Lower leg skin (tissue), 4 donors: ENCODE measurements at places on chromosomes 12 and 14. TPM values are rescaled to one million over a fixed set of nuclear protein-coding genes. Genes with fewer than 3 reads are reported as not detected.

PRICKLE1 gene
- total RNA-seq: 39.8 TPM

FOXM1 gene
- 1.9 TPM for total RNA-seq

KRT6A gene
- 84.0 TPM for total RNA-seq

TRMT5 gene
- 13.9 TPM for total RNA-seq

C2CD5 gene
- total RNA-seq: 19.3 TPM

C12orf42 gene
- not detected for total RNA-seq

SCNN1A gene
- total RNA-seq: 119 TPM

ABCD2 gene
- 0.08 TPM for total RNA-seq

- no peak for DNase-seq
Measured at GRCh38 chr14:88790501-88791251, 2.1 kb downstream of the EML5 start.

DNA sequence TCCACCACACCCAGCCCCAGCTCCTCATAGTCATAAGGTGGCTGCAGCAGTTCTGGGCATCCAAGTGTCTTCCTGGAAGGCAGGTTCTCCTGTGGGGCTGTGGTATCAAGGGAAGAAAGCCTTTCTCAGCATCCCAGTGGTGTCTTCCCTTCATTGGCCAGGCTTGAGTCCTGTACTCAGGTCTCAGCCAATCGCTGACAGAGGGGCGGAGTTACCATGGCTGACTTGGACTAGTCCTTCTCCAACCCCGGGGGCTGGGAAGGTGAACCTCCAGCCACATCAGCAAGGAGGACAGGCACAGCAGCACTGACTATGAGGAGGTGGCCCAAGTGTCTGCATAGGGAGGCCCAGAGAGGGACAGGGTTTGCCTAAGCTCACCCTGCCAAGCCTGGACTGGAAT lies 64.0 kb upstream of the SLC24A4 start:
- no peak for DNase-seq

- no peak for DNase-seq
Measured at GRCh38 chr14:45028107-45028626, 55.7 kb upstream of the PRPF39 start.

DNA sequence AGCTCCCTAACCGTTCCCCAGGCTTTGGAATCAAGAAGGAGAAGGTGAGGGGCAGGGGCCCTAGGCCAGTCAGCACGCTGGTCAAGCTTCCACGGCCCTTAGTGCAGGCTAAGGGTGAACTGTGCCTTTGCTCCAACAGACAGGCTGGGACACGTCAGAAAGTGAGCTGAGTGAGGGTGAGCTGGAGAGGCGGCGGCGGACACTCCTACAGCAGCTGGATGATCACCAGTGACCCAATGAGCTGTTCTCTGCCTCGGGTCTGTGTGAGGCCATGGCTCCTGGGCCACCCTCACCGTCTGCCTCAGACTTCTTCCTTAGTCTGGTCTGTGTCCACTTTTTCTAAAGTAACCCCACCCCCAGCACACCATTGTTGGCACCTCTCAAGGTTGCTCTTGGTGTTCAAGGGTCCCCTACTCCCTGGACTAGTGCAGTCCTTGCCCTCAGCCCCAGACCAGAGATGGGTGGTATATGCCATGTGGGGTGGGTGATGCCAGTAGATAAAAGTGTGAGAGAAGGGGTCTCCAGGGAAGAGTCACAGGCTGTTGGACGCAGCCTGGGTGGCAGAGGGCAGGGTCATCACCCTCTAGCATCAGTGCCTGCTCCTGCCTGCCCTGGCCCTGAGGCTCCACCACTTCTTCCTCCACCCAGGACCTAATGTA lies 20.7 kb downstream of the PRPF40B start:
- DNase-seq: no peak

- DNase-seq: no peak
Measured at GRCh38 chr14:104676694-104677511, 12.5 kb upstream of the INF2 start.

GRCh38 chr12:40117818-40118217 lies 11.9 kb upstream of the SLC2A13 start:
- DNase-seq: no peak

DNA sequence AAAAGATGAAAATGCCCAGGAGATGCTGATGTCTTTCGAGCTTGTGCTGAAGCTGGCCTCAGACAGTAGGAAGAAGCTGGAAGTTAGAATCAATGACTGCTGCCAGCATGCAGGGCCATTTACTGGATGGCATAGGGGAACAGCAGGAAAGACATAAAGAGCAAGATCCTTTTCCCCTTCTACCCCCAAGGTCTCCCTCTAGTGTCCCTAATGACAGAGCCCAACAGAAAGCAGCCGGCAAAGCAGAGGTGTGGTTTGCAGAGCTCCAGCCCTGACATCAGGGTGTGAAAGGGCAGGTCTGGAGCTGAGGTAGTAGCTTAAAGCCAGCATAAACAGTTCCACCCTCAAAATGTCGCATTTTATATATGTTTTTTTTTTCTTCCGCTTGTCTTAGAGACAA lies 1560.7 kb upstream of the TMEM132C start:
- no peak for DNase-seq

- DNase-seq: no peak
Measured at GRCh38 chr12:51672334-51672733, 81.3 kb downstream of the SCN8A start.

DNA sequence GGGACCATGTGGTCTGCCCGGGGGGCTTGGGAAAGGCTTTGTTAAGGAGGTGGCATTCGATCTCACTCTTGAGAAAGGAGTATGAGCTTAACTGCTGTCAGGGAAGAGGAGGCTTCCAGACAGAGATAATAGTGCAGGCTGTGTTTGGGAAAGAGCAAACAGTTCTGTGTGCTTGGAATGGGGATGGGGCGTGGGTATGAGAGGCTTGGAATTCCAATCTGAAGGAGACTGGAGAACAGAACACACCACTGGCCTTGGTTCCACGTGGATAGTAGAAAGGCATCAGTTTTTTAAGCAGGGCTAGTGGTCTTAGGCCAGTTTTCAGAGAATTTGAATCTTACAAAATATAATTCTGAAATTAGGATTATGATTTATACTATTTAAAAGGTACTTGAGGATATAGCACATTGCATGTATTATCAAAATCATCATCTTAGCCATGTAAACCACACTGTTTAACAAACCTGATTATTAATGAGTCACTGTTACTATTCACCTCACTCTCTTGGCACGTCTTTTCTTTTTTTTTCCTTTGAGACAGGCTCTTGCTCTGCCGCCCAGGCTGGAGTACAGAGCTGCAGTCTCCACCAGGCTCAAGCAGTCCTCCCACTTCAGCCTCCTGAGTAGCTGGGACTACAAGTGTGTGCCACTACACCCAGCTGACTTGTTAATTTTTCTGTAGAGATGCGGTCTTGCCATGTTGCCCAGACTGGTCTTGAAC lies 38.5 kb upstream of the KCNK13 start:
- no peak for DNase-seq

DNA sequence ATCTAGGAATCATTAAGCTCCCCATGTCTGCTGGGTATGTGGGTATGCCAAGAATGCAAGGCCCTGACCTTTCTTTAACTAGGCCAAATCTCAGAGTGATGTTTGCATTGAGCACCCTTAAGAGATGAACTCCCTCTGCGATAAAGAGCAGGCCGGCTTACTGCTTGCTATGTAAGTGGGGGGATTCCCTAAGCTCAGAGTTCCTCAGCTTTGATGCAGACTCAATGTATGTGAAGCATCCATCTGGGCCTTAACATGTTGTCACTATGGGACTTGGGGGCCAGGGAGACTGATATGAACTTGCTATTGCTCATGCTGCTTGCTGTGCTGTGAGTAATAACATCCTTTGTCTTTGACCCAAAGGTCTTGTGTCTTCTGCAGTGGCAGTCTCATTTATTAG lies 149.7 kb downstream of the C12orf75 start:
- no peak for DNase-seq

DNA sequence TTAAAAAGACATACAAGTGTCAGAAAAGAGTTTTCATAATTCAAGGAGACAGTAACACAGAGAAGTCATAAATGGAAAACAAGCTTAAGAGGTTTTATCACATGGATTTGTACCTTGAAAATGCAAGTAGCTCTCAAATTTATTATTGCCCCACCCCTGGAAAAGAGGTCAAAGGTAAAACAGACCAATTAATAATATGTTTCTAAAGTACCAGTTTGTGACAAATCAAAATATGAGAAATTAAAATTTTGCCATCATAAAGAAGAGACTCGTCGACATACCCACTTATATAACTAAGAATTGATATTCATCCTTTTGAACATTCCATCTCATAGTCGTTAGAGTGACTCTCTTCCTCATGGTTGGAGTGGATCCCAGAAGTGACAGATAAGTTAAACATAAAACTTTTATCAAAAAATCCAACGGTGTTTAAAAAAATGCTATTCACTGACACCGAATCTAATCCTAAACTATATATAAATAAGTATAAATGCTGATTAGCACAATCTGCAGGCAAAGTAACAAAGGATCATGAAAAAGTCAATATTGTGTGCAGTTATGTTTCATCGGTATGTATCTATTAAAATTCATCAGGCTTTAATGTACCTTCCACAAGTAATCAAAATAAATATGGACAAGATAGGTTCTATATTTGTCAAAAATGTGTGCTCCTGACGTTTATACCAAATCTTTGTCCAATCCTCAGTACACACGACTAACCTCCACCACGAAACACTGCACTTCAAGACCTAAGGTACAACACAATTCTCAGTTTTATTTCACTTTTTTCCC lies 2.3 kb downstream of the CORO1C start:
- DNase-seq: no peak

GRCh38 chr12:96352161-96352835 lies 47.9 kb downstream of the CDK17 start:
- DNase-seq: no peak

DNA sequence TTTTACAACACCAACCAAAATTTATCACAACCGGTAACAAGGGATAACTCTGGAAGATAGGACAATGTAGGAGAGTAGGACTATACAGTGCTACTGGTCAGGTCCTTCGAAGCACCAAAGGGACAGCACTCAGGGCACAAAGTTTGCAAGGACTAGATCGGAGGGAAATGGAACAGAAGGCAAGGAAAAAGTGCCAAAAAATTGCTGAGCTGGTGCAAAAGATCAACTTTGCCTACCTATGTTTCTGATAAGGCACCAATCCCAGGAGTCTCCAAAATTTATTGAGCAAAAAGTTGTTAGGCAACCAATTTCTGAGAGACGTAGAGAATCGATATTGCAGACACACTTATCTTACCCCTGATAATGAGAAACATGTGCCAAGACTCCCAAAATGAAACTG lies 160.0 kb upstream of the PLEKHA5 start:
- DNase-seq: no peak

GRCh38 chr14:103684471-103684870 lies 30.8 kb downstream of the XRCC3 start:
- no peak for DNase-seq

DNA sequence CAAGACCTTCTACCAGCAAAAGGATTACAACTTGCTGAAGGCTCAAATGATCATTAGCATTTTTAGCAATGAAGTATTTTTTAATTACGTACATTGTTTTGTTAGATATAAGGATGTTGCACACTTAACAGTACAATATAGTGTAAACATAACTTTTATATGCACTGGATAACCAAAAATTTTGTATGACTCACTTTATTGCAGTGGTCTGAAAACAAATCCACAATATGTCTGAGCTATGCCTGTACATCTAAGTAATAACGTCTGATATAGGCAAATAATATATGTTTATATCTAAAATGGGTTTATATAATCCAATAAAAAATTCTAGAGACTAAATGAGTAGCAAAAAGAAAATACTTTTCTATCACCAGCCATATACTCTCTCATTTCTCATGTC lies 10.6 kb downstream of the ANKS1B start:
- DNase-seq: no peak

DNA sequence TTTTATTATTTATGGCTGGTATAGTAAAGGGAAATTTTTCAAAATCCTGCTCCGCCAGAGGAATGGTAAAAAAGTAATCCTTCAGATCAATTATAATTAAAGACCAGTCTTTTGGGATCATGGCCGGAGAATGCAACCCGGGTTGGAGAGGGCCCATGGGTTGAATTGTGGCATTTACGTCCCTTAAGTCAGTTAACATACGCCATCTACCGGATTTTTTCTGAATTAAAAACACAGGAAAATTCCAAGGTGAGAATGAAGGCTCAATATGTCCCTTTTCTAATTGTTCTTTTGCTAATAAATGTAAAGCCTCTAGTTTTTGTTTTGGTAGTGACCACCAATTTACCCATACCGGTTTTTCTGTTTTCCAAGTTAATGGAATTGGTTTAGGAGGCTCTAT lies 602.8 kb downstream of the ALG10 start:
- DNase-seq: no peak

GRCh38 chr14:24959791-24960331 lies 90.1 kb downstream of the STXBP6 start:
- DNase-seq: no peak

DNA sequence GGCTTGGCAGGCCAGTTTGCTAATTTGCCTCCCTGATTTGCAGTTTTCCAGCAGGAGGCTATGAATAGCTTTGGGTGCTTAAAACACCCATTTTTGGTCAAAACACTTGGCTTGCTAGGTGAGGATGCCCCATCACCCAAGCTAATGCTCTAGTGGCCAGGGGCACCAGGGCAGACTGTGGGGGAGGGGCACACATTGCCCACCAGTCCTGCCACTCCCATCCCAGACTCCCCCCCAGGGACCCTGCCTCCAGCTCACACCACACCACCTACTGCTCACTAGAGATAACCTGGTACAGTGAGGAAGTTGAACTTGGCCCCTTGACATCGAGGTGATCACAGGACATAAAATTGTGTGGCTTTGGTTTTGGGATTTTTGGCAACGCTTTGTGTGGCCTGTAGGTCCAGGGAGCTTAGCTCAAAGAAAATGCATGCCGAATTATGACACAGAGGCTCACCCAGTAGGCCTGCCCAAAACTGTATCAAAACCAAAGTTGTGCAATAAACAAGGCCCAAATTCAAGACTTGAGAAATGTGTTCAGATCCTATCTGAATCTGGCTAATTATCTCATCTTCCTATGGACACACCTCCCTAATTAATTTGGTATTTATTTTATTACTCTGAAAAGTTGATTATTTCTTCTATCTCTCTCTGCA lies 4.3 kb downstream of the NUAK1 start:
- DNase-seq: no peak

DNA sequence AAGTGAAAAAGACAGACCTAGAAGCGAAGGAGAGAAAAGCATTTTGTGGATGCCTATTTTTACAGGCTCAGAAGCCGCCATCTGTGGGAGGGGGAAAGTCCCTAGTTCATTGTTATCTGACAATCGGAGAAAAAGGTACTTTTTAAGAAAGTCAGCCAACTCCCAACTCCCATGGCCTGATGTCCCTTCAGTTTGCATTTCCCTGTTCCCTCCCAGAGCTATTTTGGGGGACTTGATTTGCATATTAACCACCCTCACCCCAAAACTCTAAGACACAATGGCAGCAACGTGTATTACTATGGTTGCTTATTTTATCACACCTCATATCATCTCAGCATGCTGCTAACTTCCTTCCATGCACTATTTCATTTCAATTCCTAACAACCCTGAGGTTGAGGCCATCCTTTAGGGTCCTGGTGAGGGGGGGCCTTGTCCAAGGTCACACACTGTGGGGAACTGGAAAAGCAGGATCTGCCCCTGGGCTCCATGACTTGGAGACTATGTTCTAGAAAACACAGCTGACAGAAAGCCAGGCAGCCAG lies 18.7 kb downstream of the HVCN1 start:
- no peak for DNase-seq

- DNase-seq: no peak
Measured at GRCh38 chr12:91662021-91662420, 479.4 kb upstream of the DCN start.
